Activated naive CD4-positive, alpha-beta T cell (primary cell): ENCODE measurements at places on chromosomes 7 and 10.

- no peak for DNase-seq
These were observed 56.5 kb downstream of the CTTNBP2 start for GRCh38 chr7:117816727-117817126.

GRCh38 chr7:151711906-151712809 lies 164.8 kb downstream of the PRKAG2 start:
- no peak for DNase-seq

GRCh38 chr7:7335215-7335614 lies 152.9 kb downstream of the C1GALT1 start:
- no peak for DNase-seq

- no peak for DNase-seq
These were observed 18.5 kb downstream of the STAM start for GRCh38 chr10:17662193-17663138.

DNA sequence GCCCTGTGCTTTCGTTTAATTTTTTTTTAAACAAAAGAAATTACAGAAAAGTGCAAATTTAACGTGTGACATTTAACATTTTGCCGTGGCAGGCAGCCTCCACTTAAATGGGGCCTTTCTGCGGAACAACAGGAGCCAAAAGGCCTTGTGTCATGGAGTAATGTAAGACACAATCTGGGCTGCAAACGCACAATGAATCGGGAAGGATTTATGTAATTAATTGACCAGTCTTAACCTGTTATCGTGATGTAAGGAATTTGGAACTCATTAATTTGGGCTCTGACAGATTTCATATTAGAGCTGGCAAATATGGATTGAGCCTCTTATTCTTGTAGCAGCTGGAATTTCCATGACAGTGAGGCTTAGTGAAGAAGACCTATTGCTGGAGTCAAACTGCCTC lies 86.4 kb downstream of the SNX10 start:
- no peak for DNase-seq

GRCh38 chr10:133278577-133279265 lies 2.1 kb upstream of the ADAM8 start:
- DNase-seq, result no peak

GRCh38 chr7:27442455-27442854 lies 199.9 kb downstream of the EVX1 start:
- DNase-seq, result no peak

DNA sequence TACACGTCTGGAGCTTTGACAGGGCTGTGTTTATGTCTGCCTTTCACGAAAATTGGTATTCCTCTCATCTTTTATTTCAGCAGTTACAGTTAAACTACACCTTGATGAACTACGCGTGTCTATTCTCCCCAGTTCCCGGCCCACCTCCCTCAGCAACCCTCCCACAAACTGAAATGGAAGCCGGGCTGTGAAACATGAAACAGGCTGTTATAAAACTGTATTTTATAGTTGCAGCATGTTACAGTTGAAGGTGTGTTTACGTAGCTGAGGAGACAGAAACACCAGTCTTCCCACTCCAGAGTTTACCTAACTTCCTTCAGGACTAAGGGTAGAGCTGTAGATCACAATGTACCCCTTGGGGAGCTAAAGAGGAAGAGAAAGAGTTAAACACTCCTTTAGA lies 228.3 kb upstream of the ZNF32 start:
- DNase-seq, result no peak

DNA sequence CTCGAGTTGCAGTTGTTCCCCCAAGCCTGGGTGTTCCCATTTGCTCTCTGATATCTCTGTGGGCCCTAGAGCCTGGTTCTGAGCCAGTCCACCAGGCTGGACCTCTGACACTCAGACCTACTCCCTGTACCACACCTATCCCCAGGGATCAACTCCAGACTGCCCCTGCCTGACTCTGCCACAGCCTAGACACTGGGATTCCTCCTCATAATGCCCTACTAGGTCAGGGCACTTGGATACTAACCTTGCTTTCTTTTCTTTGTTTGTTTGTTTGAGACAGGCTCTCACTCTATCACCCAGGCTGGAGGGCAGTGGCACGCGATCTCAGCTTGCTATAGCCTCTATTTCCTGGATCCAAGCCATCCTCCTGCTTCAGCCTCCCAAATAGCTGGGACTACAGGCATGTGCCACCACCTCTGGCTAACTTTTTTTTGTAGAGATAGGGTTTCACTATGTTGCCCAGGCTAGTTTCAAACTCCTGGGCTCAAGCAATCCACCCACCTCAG lies 30.8 kb upstream of the PDCD4 start:
- no peak for DNase-seq

DNA sequence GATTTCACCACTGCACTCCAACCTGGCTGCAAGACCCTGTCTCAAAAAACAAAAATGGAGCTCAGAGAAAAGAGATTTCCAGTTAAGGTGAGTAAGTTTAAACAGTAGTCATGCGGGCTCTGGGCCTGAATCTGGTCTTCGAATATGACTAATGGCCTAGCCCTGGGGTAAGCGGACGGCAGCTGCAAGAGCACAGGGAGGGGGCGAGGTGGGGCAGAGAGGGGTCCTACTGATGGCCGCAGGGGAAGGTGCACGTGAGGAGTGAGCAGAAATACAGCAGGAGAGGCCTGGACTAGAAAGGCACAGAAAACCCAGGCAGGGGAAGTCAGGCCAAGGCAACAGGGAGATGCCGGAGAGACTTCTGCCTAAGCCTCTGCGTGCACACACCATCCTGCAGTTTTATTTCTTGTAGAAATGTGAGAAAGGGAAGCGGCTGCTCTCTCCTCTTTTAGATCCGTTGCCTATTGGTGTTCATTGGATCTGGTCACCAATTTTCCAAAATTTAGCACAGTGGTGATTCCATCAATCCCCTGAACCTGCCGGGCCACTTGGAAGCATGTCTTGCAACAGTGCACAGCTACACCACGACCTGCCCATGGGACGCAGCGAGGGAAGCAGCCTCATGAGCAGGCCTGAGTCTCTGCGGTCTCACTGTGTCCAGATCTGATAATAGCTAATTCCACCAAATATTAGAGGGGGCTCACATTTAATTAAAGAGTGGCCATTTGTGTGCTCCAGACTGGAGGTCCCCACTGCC lies 139.0 kb downstream of the PAXIP1 start:
- no peak for DNase-seq

- no peak for DNase-seq
These were observed 39.7 kb downstream of the CADPS2 start for GRCh38 chr7:122846591-122846990.

DNA sequence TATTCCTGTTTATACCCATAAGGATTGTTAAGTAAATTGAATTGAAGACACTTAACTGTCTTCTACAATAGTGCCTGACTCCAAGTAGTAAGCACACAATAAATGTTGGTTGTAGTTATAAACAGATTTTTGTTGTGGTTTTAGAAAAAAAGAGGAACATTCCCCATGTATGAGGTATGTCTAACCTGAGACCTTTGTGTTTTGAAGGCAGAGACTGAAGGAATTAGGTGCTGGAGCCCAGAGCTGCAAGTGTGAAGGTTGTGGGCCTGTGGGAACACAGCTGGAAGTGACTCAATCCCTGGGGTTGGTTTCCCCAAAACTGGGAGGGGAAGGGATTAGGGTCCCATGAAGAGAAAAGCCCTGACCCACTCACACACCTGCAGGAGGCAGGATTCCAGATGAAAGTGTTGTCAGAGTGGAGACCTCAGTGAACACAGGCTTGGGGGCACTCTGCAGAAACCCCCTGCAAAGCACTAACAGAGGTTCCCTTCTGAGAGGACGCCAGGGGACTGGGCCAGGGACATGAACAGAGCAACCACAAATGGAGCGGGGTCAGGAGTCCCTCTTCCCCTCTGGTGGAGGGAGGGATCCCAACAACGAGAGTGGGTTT lies 265.1 kb upstream of the KLF14 start:
- no peak for DNase-seq

DNA sequence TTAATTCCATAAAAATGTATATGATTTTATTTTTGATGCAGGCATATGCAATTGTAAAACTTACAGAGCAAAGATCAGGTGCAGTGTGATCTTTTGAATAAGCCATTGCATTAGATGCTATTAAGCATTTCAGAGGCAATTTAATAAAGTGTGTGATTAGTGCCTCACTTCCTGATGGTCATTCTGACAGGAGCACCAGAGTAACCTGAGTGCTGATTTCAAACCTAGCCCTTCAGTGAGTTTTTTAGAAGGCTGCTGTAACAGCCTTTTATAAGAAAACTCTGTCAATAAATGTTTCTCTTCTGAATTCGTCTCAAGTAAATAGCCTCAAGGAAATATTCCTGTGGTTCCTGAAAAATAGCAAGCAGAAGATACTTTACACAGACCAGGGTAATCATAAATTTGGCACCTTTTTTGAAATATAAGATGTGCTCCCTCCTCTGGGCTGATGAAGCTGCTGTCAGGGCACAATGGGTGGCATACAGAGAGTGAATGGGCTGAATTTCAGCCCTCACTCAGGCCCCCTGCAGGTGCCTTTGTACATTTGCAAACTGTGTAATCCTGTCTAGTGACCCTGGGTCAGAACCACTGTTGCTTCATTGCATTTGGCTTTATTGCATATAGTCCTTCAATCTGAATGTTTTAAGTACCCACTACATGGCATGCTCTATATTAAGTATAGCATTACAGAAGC lies 193.7 kb upstream of the CSTF2T start:
- no peak for DNase-seq

GRCh38 chr7:45350896-45351295 lies 193.3 kb downstream of the RAMP3 start:
- no peak for DNase-seq

DNA sequence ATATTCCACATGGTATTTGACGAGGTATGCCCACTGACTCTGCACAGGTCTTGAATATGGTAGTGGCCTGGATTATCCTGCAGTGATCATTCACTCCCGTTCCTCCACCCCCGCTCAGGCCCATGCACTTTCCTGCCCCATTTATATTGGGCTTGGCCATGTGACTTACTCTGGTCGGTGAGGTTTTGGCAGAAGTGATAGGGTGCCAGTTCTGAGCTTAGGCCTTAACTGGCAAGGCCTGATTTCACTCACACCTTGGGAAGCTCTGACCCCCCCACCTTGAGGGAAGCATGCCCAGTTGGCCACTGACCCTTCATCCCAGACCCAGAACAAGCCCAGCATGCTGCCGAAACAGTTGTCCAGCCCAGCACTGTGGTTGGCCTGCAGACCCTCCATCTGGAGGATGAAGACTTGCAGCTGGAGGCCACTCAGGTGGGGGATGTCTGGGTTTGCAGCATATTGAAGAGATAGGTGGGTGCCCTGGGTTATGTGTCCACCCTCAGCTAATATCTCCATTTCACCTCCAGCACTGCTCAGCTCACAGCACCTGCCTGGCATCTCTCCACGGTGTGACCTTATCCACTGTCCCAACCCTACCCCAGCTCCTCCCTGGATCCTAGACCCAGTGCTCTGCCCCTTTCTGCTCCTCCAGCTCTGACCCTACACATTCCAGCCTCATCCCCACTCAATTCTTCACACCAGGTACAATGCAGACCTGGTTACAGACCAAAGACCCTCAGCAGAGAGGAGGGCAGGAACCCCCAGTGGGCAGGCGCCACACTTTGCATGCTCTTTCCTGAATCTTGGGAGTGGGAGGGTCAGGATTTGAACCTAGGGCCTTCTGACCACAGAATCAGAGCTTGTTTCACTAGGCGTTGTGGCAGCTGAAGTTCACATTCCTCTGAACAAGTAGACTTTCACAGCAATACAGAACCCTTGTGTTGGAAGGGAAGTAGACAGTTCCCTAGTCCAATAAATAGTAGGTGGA lies 138.1 kb upstream of the CHST15 start:
- no peak for DNase-seq
